ENCODE measurements at places on chromosomes 1 and 21.

DNA sequence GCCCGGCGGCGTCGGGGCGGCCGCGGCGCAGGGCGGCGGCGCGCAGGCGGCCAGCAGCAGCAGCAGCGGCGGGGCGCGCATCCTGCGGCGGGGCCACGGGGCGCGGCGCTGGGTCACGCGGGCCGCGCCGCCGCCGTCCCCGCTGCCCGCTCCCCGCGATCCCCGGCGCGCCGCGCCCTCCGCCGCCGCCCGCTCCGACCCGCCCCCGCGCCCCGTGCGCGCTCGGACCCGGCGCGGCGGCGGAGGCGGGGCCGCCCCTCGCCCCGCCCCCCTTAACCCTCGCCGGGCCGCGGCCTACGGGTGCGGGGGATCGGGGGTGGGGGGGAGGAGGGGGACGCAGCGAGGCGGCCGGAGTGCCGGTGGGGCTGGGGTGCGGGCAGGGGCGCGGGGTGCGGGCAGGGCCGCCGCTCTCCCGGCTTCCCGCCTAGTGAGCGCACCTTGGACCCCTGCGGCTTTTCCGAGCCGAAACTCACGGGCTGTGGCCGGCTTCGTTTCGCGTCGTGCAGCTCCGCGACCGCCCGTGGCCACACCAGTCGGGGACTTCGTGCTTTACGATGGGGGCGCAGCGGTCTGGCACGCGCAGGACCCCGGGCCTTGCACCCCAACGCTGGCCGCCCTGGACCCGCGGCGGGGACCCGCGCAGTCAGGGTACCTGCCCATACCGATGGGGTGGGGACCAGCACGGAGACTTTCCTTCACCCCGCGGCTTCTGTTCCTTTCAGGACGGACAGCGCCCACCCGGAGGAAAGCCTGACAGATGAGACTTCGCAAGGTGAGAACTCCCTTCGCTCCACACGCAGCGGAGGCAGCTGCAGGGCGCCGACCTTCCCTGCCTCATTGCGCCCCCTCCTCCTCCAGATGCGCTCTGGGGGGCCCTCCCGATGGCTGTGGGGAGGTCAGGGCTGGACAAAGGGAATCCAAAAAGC lies at the start of gene FNDC10:
FNDC10 (minus strand) TSS at position 201 of the 926 bp plus-strand sequence; CDS start at position 81, 120 bp downstream.
- DNase-seq: no peak

DNA sequence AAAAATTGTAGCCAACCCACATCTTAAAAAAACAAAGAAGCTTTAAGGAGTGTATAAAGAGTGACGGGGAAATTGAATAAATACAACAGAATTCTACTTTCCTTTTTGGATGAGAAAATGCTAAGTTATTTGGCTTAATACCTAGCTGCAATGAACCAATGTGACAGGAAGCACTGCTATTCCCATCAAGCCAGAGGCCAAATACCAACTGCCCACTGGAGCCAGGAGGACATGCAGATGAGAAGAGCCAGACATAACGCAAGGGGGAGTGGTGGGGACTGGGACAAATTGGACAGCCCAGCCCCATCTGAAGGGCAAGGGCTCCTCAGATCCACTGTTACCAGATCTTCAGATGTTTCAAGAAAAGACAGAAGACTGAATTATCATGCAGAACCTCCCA lies 25.7 kb downstream of the DNAJC11 start:
- DNase-seq: no peak

DNA sequence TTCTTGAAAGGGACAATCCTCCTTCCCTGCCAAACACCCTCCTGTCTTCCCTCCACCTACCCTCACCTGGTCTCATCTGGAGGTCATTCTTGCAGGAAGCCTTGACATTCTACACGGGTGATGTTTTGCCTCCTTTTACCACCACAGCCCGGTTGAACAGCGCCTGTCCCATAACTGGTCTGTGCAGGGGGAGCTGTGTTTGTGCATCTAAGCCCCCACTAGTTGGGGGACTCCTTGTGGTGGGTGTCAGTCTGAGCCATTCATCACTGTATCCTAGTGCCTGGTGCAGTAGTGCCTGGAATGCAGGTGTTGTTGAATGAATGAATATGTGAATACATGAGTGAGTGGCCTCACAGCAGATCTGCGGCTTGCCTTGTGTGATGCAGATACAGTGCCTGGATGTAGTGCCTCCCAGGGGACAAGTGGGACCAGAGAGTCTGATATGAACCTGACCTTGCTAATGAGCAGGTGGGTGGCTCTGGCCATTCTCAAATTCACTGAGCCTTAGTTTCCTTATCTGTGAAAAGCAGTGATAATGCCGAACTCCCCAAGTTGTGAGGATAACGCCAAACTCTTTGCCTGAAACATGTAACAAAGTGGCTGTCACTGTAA lies 79.8 kb downstream of the OMA1 start:
- DNase-seq: no peak

GRCh38 chr1:199089393-199090122 lies 450.7 kb downstream of the PTPRC start:
- peak; percentile 46 for DNase-seq

- no peak for DNase-seq
These were observed 552 bp downstream of the DLGAP3 start for GRCh38 chr1:34928699-34929496.

DNA sequence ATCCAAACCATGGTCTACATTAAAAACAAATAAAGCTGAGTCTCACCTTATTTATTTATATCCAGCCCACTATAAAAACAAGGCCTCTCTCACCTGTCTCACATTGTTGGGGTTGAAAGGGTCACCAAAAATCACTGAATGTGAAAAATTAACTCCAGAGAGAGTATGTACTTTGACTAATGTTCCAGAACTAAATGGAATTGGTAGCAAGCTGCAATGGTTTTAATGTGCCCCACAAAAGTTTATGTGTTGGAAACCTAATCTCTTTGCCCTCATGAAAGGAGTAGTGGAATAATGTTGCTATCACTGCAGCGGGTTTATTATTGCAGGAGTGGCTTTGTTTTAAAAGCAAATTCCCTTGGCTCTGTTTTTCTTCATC lies 230.3 kb downstream of the LTN1 start:
- DNase-seq: no peak

DNA sequence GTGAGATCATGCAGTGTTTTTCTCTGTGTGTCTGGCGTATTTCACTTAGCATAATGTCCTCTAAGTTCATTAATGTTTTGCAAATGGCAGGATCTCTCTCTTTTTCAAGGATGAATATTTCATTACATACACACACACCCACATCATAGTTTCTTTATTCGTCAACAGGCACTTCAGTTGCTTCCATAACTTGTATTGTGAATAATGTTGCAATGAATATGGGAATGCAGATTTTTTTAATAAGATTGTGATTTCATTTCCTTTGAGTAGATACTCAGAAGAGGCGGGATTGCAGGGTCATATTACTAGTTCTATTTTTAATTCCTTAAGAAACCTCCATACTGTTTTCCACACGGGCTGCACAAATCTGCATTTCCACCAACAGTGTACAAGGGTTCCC lies 134.0 kb downstream of the CLEC20A start:
- DNase-seq: no peak

- DNase-seq: no peak
These were observed 46.2 kb upstream of the PALMD start for GRCh38 chr1:99599678-99600175.

DNA sequence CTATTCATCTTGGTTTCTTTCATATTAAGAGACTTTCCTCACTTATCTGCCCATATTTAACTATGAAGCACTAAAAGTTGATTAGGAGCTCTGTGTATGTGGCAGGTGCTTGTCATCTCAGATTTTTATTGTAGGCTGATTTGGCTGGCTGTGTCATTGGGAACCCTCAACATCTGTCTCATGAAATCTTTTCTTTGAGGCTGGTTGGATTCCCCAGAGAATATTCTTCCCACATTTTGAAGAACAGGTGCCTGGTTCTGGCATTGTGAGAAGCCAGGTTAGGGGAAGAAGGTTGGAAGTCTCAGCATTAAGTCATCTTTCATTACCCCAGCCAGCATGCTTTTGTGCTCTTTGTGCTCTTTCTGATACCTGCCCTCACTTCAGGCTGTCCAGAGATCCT lies 37.1 kb downstream of the EEIG2 start:
- no peak for DNase-seq

DNA sequence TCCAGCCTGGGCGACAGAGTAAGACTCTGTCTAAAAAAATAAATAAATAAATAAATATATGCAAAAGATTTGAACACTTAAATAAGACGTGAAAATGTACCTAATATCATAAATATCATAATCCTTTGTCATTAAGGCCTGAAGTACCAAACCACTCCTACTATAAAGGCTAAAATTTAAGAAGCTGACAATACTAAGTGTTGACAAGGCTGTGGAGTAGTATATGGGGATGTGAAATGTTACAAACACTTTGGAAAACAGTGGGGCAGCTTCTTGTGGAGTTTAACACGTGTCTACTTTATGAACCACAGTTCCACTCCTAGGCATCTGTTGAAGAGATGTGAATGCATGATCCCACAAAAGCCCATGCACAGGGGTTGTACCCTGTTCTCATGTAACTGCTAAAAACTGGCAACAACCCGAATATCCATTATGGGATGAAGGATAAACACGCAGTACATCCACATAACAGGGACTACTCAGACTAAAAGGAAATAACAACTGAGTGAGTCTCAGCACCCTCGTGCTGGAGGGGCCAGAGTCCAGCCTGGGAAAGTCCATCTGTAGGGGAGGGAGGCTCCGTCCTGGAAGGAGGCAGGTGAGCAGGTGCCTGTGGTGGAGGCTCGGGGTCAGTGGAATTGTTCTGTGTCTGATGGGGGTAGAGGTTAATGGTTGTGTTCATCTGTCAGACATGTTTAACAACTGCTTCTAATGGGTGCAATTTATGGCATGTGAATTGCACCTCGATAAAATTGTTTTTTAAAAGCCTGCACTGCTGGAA lies 6.7 kb upstream of the SLC19A1 start:
- DNase-seq: no peak

- no peak for DNase-seq
These were observed 714 bp downstream of the DFFA start for GRCh38 chr1:10471411-10472219.

GRCh38 chr1:11187931-11188330 lies 1.2 kb upstream of the ANGPTL7 start:
- DNase-seq: no peak

- DNase-seq: no peak
These were observed 150.3 kb upstream of the SGIP1 start for GRCh38 chr1:66383611-66384010.

DNA sequence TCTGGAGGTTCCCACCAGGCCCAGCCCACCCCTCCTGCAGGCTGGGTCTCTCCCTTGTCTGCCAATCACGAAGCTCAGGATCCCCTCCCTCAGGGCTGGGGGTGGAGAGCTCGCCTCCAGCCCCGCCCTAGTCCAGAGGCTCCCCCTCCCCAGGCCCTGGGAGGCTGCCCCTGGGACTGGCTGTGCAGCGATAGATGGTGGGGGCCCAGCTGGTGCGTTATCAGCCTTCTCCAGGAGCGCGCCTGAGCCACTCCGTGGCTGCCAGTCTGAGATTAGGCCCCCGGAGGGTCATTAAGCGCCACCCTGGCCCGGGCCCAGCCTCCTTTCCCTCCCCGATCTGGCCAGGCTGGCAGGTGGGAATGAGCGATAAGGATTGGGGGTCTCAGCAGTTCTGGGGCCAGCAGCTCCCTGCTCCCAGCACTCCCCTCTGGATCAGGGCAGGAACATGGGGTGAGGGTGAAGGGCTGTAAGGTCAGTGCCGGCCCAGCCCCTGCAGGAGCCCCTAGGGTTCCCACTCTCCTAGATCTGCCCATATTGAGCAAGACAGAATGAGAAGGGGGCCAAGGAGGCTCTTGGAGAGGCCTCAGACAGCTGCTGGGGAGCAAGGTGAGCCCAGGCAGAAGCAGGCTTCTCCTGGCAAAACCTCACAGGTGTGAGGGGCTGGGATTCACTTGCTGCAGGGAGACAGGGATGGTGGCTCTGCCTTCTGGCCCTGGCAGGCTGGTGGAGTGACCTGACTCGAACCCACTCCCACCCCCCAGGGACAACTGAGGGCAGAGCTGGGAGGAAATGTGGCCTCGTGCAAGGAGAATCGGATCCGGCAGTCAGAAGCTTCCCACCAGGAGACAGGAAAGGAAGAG lies 8.5 kb downstream of the PDZK1IP1 start:
- no peak for DNase-seq

DNA sequence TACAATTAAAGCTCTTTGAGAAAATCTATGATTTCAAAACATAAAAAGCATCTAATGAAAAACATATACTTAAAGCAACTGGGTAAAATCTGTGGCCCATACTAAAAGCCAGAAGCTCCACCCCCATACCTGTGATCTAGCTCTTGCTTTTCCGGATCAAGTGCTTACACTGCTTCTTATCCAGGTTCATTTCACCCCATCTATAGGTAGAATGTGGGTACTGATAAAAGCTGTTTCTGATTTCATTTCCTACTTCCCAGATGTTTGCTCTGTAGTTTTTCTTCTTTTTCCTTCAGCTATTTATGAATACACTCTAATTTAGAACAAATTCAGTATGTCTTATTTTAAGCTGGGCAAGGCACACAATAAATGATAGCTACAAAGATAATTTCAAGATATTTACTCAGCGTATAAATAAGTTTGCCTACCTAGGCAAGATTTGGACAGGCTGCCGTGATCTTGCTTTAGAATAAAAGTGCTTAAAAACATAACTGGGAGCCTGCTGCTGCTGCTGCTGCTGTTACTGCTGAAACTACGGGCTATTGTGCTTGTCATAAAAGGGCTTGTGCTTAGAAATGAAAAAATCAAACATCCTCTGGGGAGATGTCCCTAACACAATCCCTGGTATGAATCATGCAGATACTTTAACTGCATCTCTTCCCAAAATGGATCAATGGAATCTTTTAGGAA lies 2.1 kb downstream of the SIPA1L2 start:
- DNase-seq: no peak

- DNase-seq: no peak
These were observed 8.7 kb upstream of the PIK3C2B start for GRCh38 chr1:204503122-204503912.

DNA sequence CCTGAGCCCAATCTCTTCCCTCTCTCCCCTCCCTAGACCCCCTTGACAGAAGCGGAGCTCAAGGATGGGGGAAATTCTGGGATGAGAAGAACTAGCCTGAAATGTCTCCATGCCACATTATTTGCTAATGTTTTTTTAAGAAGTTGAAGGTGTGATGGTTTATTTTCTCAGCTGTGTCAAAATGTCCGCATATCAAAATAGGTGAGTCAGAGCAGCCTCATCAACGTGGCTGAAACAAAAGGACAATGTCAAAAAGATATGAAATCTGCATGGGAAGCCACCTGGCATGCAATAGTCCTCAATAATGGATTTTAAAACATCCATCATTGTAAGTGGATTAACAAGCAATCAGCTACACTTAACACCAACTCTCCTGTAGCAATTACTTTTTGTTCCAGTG lies 101.4 kb downstream of the BEND5 start:
- DNase-seq: no peak
